ENCODE measurements at places on chromosomes 5 and 9.

DNA sequence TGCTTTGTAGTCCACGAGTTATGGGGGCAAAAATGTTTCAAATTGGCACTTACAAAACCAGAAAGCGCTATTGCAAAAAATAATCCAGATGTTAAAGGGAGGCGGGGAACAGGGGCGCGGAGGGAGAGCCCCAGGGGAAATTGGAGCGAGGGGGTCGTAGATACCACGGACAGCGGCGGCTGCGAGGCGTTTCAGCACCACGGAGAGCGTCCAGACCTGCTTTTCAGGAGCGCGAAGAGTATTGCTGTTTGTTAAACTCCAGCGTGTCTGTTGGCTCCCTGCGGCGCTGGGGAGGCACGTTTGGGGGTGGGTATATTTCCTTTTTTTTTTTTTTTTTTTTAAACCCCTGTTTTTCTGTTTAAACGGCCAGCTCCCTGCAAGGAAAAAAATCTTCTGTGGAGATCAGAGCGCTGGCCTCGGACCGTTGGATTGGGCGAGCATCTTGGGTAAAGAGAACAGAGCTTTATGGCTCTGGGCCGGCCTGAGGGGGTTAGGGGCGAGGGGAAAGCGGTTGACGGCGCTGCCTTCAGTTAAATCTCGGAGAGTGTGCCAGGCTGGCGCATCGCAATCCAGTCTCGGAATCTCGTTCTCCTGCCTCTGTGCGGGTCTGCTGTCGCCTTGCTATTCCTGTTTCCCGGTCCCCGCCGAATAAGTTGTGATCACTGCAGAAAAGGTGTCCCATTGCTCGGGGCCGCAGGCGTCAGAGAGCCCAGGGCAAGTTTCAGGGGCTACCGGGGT lies at the start of gene GLRA1:
TSS of gene GLRA1 (minus strand) at position 288 of the 738 bp plus-strand sequence. CDS start 302 bp downstream, outside the sequence.
- DNase-seq, result peak; percentile 63

GRCh38 chr9:92188969-92189781 lies 74.0 kb upstream of the SPTLC1 start:
- DNase-seq, result no peak

DNA sequence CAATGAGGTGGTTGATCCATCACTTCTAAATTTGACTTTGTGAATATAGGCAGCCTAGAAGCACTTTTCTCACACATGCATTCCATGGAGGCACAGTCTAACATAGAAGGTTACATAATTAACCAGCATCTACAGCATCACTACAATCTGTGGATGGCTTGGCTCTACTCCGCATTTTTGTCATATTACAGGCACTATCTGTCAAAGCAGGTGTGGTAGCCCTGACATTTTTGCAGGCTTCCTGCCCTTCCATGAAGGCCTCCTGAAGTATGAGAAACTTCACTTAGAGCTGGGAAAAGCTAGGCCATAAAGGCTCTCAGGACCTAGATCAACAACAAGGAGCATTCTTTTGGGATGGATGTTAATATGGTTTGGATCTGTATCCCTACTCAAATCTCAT lies 378.0 kb downstream of the ANXA1 start:
- DNase-seq, result no peak

DNA sequence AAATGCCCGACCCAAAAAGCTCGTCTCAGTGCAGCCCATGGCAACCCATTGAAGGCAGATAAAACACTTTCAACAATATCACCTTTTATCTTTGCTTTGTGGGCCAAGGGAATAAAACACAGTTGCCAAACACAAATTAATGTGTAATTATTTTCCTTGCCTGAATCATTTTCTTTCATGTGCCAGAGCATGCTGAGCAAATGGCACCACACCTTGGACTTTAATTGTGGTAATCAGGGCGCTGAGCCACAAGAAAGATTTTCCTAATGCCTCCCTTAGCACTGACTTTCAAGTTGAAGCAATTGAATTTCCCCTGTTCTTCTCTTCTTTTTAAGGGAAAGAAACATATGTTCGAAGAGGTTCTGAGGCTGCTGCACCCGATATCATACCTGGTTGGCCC lies 297.1 kb upstream of the MSX2 start:
- DNase-seq, result no peak

- DNase-seq, result no peak
These were observed 58.3 kb upstream of the FBXW11 start for GRCh38 chr5:172064766-172065165.

DNA sequence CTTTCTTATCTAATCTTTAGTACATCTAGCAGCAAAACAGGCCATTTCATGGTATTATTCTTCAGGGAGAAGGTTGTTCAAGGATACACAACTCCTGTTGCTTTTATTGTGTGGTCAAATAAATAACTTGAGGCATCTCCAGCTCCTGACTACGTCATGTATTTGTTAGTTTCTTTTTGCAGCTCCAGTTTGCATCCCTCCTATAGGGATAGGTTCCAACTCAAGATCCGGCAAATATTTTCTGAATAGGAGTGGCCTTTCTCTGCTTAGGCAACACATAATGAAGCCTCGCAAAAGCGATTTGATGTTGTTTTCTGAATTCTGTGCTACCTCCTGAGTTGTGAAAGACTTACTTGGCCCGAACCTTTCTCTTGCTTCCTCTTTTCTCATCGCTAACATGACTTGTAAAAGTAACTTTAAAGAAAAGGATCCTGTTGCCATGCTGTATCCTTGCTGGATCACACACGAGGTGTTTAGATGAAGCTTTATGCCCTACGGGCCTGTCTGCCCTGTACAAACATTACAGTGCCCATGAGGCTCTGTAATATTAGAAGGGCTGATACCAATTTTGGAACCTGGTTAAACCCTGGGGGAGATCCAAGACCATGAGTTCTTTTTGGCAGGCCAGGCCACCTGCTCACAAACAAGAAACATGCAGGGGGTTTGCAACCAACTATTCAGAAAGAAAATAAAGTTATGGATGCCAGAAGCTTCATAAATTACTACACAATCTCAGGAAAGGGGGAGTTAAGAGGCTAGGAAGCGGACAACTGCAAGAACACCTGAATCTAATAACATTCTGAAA lies 149.8 kb upstream of the FGF10 start:
- DNase-seq, result no peak

- DNase-seq, result no peak
These were observed 124.8 kb downstream of the MEF2C start for GRCh38 chr5:88758184-88758583.

- no peak for DNase-seq
These were observed 323.8 kb downstream of the PRELID2 start for GRCh38 chr5:145511351-145511750.

GRCh38 chr5:33321026-33321425 lies 119.7 kb upstream of the TARS1 start:
- no peak for DNase-seq

GRCh38 chr5:19564036-19564435 lies 424.0 kb downstream of the CDH18 start:
- DNase-seq, result no peak

- DNase-seq, result no peak
These were observed 75.9 kb upstream of the HTR4 start for GRCh38 chr5:148730270-148730669.

DNA sequence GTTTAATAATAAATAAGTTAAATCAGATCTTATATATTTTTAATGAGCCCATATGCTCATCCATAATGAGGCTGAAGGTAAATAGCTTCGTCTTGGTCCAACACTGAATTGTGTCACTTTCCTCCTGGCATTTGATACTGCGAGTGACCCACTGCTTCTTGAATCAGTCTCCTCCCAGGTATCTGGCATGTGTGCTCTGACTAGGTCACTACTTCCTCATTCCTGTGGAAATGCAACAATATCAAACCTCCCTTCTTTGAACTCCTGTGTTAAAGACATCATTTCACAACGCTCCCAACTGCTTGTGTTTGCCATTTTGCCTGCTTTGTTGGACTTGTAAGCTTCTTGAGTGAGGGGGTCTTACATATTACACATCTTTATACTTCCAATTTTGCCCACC lies 157.7 kb downstream of the SLC24A2 start:
- DNase-seq, result no peak

DNA sequence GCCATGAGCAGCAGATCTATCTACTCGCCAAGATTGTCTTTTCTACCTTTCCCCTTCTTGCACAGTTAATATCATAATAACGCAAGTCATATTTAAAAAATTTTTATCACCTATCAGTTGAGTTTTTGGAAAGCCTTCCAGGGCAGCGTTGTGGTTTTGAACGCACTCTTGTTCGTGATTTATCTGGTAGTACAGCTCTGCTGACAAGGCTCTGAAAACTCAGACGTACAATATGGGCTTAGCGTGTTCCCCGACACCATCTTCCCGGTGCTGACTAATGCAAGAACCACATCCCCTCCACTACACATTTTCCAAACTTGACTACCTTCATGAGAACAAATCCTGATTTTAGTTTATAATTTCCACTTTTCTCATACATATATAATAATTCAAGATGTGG lies 1.6 kb upstream of the NFIL3 start:
- DNase-seq, result no peak

All from activated CD4-positive, alpha-beta T cell treated with anti-CD3 and anti-CD28 coated beads, Interleukin-2, amount 50 U/mL, for 1 hour (primary cell).